ENCODE measurements at places on chromosomes 2 and 18. TPM values are rescaled to one million over a fixed set of nuclear protein-coding genes. Genes with fewer than 3 reads are reported as not detected.

- DNase-seq: no peak
These were observed 188.5 kb upstream of the CELF4 start for GRCh38 chr18:37754141-37754540.

GRCh38 chr2:230202430-230203109 is 17.2 kb downstream of the SP110 start:
- DNase-seq: no peak

Gene TMEM237
- 10.5 TPM for total RNA-seq

Gene CIB4
- not detected for total RNA-seq

Gene OTOS
- not detected for total RNA-seq

DNA sequence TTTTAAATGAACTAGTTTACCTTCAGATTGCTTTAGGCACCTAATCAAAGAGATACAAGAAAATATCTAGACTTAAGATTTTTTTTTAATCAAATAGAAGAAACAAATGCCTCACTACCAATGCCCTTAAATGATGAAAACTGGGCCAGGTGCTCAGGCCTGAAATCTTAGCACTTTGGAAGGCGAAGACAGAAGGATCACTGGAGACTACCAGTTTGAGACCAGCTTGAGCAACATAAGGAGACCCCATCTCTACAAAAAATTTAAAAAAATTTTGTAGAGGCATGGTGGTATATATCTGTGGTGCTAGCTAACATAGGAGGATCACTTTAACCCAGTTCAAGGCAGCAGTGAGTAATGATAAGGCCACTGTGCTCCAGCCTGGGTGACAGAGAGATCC is 675.1 kb downstream of the NRXN1 start:
- no peak for DNase-seq

Gene POTEI
- not detected for total RNA-seq

DNA sequence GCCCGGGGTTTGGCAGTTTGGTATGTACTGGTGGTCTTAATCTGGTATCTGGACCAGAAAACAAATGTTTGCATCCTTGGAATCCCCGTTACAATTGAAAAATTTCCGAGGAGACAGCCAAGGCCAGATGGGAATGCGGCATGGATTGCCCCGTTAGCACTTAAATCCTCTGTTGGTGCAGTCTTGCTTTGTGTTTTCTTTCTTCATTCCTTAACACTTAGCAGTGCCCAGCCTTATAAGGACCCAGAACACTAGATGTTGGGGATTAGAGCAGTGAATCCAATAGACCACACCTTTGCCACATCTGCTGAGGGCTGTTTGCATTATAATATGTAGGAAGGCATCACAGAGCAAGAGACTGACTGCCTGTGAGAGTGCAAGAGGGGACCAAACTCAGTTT is 12.8 kb upstream of the ZNF532 start:
- DNase-seq: no peak

DNA sequence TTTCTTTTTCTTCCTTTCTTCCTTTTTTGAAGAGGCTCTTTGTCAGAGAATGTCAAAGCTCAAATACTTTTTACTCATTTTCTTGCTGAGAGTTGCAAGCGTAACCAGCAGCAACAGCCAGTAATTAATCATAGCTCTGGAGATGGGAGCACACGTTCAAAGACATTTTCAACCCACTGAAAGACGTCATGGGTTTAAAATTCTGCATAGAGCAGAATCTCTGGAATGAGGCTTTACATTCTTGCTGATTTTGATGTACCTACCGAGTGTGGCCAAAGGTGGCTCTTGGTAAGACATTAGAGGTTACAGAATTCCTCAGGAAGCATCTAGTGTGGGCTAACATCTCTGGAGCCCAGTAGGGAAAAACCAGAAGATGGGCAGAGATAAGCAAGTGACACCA is 292.5 kb downstream of the MTX2 start:
- DNase-seq: no peak

GRCh38 chr18:40955351-40955750 is 999.7 kb upstream of the PIK3C3 start:
- DNase-seq: no peak

GRCh38 chr2:176188774-176189680 is 559 bp downstream of the HOXD1 start:
- DNase-seq: no peak

DNA sequence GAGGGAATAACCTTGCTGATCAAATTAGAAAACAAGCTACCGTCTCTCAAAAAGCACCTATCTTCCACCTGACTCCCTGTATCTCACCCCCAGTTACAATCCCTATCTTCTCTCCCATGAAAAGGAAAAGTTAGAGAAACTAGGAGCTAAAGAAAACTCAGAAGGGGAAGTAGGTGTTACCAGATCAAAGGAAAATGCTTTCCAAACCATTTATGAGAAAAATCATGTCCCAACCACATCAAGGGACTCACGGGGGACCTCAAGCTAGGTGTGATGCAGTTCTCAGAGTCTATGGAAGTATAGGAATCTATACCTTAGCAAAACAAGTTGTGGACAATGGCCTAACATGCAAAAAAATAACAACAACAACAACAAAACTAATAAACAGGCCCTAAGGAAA is 135.5 kb upstream of the RMP24 start:
- no peak for DNase-seq

Gene MYO5B
- 0.14 TPM for total RNA-seq

Gene KLHL30
- not detected for total RNA-seq

Gene WIPF1
- 95.1 TPM for total RNA-seq

DNA sequence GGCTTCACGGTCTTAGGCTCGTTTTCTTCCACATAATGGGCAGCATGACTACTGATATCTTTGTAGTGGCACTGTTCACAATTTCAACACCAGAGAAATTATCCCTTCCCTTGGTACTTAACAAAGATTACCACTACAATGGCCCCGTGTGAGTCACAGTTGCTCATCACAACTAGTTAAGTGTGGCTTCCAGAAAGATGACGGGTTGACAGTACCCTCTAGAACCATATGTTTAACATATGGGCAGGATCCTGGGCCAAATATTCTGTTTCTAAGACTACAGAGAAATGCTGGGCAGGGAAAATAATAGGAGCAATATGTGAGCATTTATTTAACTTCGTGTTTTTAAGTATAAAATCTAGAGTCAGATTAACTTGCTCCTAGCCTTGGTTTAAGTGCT is 780.1 kb upstream of the LINC00305 start:
- DNase-seq: no peak

DNA sequence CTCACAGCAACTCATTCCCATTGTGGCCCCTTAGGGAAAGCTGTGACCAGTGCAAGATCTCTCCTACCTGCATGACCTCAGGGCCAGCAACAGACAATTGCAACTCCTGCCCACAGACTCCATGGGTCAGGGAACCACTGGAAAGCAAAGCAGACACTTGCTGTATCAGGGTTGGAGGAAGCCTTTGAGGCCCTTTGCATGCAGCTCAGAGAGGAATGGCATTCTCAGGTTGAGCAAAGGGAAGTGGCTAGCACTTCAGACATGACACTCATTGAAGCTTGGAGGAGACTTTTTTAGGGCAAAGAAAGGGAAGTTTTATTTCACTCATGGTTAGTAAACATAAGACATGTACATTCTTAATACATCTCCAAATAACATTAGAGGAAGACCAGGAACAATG is 22.1 kb downstream of the IL1F10 start:
- no peak for DNase-seq

- no peak for DNase-seq
These were observed 3.8 kb downstream of the DSG1 start for GRCh38 chr18:31321719-31322118.

- DNase-seq: no peak
These were observed 26.9 kb upstream of the SLC66A3 start for GRCh38 chr2:11128243-11128951.

DNA sequence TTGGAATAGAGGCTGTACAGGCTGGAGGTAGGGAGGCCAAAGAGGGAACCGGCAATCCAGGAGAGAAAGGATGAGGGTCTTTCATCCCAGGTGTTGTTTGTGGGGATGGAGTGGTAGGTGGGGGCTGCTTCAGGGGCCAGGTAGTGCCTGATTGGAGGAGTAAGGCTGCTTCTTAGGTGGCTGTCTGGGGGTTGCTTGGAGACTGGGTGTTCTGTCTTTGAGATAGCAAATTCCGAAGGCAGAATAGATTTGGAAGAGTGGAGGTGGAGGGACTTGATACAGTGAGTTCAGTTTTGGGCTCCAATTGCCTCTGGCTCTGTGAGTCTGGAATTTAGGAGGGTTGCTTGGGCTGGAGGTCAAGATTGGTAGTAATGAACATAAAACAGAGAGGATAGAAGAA is 5.9 kb downstream of the ZNF532 start:
- no peak for DNase-seq

- no peak for DNase-seq
These were observed 111.7 kb upstream of the ATP5MC3 start for GRCh38 chr2:175293195-175293594.

DNA sequence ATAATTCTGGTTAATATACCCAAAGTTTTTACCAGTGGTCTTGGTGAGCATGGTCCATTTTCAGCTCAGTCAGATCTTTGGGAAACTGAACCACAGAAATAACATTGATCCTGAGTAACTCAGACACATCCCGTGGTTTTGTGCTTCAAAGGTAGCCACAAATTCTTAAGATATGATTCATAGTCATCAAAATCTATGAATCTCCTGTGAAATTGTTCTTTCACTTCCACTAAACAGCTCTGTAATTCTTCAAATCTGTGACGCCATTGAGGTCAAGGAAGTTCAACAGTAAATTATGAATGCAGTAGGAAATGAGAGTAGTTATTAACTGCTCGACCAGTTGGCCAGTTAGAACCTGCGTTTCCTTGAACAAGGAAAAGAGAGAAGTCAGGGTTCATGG is 147.3 kb downstream of the IRS1 start:
- DNase-seq: no peak

Gene SLC14A1
- total RNA-seq: not detected

- no peak for DNase-seq
These were observed 212.9 kb downstream of the CYP26B1 start for GRCh38 chr2:71934595-71935261.

Gene IL1RL1
- total RNA-seq: 0.58 TPM

Gene MAPK4
- not detected for total RNA-seq

- no peak for DNase-seq
These were observed 34.2 kb downstream of the MRPS5 start for GRCh38 chr2:95087379-95087778.

Gene GAREM2
- 2.4 TPM for total RNA-seq

GRCh38 chr18:40956213-40956612 is 998.8 kb upstream of the PIK3C3 start:
- DNase-seq: no peak

DNA sequence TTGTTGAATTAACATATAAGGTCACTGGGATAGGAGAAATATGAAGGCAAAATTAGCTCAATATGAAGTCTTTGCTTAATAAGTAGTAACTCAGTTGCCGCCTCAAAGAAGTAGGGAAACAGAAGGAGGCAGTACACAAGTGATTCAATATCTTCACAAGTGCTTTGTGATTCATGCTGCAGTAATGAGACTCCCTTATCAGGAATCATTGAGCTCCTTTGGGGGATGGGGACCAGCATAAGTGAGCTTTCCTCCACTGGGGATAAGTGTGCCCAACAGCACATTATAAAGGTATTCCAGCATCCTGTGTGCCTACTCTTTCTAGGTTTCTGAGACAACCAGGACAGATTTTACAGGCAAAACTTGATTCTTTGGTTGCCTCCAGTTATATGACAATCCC is 323.4 kb upstream of the UBE2E3 start:
- no peak for DNase-seq

DNA sequence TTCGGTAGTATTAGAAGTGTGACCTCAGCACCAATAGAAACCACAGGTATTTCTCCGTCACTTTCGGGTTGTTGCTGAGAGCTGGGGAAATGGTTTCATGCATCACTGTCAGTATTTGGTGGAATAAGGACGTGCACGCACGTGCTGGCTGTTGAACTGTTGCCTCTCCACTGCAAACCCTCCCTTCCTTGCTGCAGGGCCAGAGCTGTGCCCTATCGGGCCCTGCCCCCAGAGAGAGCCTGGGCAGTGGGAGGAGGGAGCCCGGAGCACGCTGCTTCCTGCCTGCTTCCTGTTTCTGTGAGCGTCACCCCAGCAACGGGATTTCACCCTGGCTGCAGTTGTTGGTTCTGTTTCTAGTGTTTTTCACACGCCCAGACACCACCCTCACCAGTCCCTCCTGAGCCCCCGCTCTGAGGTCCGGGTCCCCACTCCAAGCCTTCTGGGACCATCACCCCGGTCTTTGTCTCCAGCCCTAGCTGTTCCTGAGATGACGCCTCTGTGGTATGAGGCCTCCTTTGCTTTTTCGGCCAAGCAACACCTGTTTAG is 47.4 kb downstream of the LRRFIP1 start:
- peak; percentile 64 for DNase-seq

GRCh38 chr18:8661754-8662559 is 43.4 kb upstream of the MTCL1 start:
- no peak for DNase-seq

Gene BUB1
- total RNA-seq: 15.7 TPM

DNA sequence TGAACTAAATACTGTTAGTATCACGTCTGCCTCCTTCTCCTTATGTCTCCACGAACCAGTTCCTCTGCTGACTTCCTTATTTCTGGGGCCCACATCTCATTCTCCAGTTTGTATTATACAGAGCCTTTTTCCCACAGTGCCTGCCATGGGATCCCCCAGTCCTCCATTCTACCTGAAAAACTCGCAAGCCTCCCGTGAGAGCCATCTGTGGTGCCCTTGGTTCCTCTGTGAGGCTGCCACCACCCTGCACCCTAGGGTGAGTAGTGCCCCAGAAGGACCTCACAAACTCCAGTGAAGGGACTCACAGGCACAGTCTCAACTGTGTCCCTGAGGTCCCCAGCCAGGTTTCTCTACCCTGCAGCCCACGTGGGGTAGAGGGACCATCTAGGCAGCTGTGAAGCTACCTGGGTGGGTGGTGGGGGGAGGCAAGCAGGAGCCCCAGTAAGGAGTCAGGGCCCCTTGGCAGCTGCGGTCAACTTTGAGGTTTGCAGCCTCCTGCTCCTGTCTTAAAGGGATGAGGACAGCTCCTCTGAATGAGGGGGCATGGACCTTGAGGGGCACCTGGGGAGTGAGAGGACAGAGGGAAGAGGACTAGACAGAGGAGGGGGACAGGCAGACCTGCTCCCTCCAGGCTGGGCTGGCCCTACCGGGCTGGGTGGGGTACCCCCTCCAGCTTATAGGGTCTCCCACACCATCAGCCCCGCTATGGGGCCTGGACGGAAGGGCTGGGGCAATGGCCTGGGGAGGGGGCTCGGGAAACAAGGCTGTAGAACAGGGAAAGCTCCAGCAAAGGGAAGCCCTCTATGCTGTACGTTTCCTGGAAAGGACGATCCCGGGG is 1.0 kb downstream of the PSTPIP2 start:
- no peak for DNase-seq

DNA sequence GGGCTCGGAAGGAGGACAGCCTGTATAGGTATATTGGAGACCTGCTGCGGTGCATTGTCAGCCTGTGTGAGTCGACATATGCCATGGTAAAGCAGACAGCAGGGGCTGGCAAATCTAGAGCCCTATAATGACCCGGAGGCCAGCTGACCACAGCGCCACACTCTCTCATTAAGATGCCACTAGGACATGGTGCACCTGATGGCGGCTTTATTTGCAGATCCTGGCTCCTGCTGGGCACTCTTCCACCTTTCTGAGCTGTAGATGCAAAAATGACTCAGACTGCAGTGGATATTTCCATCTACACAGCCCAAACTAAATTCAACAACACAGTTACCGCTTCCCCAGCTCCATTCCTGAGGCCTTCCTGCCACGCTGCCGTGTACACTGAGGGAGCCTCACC is 389.9 kb downstream of the TNS1 start:
- DNase-seq: no peak

Gene REG1B
- 1.7 TPM for total RNA-seq
